ENCODE measurements at places on chromosomes 7 and 10.
A peak's percentile ranks its signal among the peaks of the same experiment; 100 is the strongest.

DNA sequence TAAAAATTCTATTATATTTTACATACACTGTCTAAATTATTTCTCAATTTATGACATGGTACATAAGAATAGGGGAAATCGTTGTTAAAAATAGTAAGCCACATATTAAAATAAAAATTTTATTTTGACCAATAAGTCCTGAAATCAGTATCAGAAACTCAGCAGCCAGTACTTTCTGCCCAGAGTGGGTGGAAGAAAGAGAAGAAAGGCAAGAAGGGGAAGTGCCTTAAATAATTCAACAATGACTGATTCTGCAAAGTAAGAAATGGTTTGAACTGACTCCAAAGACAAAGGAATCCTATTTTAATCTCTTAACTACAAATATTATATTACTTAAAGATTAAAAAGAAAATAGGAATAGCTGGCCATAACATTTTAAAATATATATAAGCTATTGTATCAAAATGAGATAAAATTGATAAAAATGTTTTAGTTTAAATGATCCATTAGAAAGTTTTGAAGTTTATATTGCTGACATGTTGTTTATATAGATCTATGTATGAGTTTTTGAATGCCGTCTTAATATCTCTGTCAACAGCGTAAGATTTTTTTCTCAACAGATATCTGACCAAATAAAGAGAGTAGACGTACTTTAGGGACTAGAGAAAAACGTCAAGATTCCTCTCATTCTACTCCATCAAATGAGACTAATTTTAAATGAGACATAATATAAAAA is 30.2 kb upstream of the NRCAM start:
- DNase-seq = no peak

DNA sequence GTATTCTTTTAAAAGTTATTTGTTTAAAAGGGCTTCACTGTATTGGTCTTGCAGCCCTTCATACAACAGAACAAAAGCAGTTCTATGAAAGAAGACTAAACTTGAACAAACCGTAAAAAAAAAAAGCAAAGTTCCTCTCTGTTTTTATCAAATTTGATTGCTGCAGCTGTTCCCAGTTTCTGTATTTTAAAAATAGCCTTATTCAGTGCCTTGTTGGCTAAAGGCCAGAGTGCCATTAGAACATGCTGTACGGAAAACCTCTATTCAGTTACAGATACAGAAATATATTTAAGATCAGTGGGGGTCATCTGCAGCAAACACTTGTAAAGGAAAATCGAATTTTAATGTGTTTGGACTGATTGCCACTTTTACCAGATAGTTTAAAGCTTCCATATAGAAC is 207.8 kb upstream of the ETV1 start:
- DNase-seq = peak; percentile 65

DNA sequence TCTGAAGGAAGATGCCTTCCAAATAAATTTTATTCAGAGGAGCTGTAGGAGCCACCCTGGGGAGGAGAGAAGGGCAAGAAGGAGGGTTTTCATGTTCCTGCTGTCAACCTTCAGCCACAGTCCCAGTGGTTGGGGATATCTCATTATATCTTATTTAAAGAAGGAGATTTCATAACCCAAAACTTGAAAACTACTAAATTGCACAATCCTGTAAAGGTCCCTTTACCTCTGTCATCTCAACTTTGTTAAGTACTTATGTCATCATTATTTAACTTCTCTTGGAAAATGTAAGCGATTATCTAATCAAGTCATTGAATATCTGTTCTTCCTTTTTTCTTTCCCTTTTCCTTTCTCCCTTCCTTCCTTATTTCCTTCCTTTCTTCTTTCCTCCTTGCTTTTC is 794.5 kb upstream of the IGFBP3 start:
- no peak for DNase-seq

DNA sequence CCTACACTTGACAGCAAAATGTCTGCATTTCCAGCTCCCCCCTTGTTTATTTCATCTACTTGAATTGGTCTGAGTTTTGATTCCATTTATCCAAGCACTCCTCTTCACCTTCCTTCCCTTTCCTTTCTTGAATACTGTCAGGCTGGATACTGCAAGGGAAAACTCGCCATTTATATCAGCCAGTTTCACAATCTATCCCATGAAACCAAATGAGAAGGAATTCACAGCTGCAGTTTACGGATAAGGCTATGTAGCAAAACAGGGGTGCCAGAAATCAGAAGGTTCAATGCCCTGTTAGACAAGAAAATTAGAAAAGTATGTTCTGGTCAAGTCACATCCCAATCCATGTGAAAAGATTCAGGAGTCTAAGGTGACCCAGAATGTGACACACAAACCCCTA is 28.1 kb downstream of the CCDC6 start:
- no peak for DNase-seq

GRCh38 chr10:19815036-19815730 is 1.0 kb upstream of the PLXDC2 start:
- no peak for DNase-seq

- DNase-seq = no peak
Observed at GRCh38 chr7:43511029-43511428, 71.9 kb upstream of the STK17A start.

DNA sequence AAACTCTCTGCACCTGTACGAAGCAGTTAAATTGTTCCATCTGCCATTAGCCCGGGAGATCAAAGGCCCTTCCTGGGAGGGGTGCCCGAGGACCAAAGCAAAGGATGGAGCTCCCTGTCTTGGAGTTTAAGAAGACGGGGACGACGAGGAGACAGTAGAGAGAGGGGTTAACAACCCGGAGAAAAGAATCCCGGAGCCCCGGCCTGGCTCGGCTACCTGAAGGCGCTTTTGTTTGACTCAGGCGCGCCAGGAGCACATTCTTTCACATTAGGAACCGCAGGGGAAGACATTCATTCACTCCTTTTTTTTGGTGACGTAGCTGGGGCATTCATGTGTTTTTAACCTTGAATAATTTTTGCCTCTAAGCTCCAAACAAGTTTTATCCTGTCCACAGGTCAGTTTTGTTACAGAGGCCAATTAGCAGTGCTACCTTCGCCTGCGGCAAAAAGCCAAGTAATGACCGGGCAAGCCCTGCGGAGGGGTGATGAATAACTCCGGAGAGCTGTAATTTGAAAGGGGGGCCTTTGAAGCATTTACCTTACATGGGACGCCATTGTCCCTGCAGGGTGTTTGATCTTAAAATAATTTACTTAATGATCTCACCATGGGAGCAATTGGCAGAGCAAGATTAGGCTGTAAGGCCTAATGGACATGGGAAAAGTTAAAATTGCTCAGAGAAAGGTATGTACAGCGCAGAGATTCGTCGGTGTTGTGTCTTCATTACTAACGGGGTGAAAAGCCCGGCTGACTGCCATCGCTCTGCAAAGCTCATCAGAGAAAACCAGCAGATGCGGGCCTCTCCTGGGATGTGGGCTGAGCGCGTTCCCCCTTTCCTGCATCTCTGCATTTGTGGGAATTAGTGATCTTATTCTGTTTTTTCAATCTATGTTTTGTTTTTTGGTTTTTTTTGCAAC is 258.0 kb upstream of the SP4 start:
- DNase-seq = peak; percentile 97

GRCh38 chr10:13993169-13993568 is 337.6 kb downstream of the FRMD4A start:
- no peak for DNase-seq

Measured in NCI-H2227 treated with DMSO at 0.1 percent for 48 hours (cell line).